ENCODE measurements at places on chromosomes 11 and 22.

DNA sequence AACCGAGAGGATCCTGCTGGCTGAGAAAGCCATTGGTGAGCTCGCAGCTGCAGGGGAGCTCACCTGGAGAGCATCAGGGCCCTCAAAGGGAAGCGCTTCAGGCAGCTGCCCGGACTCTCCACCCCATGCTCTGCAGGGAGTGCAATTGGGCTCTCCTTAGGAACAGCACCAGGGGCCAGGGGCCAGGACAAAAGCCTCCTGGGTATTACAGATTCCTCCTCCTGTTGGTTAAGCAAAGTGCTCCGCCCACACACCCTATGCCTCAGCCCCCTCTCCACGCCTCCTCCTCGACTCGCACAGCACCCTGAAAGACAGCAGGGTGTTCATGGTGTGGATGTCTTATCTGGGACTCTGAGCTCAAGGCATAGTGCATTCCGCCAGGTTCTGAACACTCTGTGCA is 139.9 kb downstream of the SHANK2 start:
- no peak for DNase-seq

DNA sequence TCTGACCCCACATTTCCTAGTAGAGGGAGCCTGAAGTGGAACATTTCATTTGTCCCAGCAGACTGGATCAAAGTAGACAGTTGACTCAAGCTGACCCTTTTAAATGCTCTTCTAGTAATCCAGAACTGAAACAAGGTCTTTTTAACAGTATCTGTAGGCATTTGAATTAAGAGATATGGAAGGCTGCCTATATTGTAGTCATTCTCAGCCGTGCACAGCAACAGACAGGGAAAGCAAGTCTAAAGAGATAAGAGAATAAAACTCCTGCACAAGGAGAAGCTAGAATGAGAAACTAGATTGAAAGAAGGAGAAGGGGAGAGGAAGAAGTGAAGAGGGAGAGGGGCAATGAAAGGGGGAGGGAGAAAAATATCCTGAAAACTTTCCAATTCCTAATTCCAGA is 180.6 kb upstream of the MTMR2 start:
- DNase-seq: no peak

DNA sequence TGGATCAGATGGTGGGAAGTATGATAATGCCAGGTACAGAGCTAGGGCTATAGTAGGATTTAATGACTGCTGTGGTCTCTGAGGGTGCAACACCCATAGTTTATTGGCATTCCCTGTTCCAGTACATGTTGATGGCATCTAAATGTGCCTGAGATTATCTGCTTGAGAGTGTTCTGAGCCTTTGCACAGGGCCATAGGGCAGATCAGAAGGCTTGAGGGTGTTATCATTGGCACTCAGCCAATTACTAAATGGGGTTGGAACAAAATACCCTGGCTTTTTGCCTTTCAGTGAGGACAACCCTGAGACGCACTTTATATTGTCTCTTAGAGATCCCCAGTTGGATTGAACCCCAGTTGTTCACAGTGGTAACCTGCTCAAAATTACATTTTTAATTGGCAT is 6.7 kb downstream of the SLC5A12 start:
- no peak for DNase-seq

- DNase-seq: no peak
These were observed 7.0 kb downstream of the FADD start for GRCh38 chr11:70210051-70210501.

GRCh38 chr22:49028111-49028510 is 799.6 kb downstream of the BRD1 start:
- DNase-seq: no peak

DNA sequence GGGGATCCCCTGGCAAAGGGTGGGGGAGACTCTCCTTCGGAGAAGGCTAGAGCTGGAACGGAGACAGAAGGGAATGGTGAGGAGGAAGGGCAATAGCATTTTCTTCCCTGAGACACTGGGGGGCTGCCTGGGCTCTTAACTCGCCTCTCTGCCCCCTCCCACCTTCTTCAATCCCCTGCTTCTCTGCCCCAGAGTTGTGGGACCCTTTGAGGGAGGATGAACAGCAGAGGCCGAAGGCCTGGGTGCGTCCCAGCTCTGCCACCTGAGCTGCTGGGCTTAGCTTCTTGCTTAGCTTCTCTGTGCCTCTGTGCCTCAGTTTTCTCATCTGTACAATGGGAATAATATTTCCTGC is 72.4 kb downstream of the RTL6 start:
- DNase-seq: no peak

GRCh38 chr22:19844377-19845053 is 10.2 kb downstream of the GNB1L start:
- DNase-seq: peak; percentile 31

DNA sequence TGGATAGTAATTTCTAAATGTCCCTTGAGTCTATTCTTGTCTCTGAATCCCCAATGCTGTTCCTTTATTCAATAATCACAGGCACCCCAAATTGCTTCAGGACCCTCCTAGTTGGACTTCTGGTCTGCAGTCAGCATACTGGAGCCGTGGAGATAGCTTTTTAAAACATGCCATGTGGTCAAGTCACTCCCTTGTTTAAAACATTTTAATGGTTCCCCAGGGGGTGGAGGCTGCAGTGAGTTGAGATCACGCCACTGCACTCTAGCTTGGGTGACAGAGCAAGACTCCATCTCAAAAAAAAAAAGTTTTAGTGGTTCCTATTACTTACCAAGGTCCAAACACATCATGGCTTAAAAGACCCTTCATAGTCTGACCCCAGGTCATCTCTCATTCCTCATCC is 220.3 kb downstream of the ADAMTS15 start:
- DNase-seq: no peak

GRCh38 chr11:30006876-30007275 is 10.0 kb downstream of the KCNA4 start:
- DNase-seq: no peak

GRCh38 chr11:73199446-73199845 is 18.6 kb upstream of the P2RY2 start:
- no peak for DNase-seq

GRCh38 chr11:129989149-129989813 is 13.4 kb downstream of the PRDM10 start:
- DNase-seq: no peak

DNA sequence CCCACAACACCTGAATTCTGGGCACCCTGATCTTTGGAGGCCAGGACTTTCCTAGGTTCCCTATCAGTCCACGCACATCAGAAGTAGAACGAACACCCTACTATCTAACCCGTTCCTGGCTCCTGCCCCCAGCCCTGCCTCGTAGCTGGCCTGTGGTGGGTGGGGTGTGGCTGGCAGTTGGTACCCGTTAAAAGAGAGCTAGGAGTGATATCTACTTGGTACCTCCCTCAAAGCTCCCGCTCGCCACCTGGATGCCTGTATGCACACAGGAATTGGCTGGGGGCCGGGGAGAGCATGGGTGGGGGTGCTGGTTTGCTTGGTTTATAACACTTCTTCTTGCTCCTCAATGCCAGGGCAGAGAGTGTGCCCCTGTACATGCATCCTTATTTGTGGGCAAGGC is 14.0 kb upstream of the NECTIN1 start:
- no peak for DNase-seq

DNA sequence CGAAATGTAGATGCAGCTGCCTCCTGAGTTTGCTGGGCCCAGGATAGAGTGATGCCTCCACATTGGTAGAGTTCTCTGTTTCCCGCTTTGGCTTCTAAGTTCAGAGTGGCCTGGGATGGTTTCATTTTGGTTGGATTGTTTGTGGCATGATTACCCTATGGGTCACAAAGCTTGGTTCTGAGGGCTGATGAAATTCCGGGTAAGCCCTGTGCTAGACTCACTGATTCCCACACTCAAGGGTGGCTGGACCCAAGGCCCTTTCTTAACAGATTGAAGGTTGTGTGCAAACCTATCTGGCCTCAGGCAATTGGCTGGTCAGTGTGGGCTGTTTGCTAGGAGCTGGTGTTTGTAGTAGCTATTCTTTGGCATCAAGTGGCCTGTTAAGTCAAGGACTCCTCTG is 158.4 kb downstream of the MYO18B start:
- no peak for DNase-seq

GRCh38 chr11:119918347-119918746 is 189.3 kb upstream of the NECTIN1 start:
- DNase-seq: no peak

DNA sequence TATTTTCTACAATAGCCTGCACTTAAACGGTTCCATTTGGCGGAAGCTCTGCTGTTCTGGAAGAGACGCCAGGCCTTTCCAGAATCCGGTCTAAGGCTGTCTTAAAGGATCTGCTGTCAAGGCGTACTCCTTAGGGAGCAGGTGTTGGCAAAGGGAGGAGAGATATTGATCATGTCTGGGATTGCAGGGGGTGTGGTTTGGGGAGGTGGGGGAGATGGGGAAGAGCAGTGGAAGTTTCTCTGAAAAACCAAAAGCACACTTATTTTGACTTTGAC is 22.5 kb upstream of the WNT11 start:
- DNase-seq: no peak

- DNase-seq: no peak
These were observed 37.2 kb downstream of the SPON1 start for GRCh38 chr11:13999704-14000103.

DNA sequence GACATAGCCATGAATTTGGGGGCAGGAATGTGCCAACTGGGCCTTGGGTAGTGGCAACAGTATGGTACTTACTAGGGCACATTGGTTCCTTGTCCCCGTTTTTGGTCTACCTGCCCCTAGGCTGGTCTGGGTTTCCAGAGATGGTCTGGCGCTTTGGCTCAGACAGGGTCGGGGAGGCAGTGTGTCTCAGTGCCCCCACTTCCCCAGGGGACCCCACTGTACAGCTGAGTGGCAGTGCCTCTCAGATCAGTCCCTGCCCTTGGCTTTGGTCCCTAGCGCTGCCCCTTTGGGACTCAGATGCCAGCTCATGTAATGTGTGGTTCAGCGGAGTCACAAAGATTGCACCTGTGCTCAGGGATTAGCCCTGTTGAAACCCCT is 3.3 kb downstream of the RIC8A start:
- no peak for DNase-seq

DNA sequence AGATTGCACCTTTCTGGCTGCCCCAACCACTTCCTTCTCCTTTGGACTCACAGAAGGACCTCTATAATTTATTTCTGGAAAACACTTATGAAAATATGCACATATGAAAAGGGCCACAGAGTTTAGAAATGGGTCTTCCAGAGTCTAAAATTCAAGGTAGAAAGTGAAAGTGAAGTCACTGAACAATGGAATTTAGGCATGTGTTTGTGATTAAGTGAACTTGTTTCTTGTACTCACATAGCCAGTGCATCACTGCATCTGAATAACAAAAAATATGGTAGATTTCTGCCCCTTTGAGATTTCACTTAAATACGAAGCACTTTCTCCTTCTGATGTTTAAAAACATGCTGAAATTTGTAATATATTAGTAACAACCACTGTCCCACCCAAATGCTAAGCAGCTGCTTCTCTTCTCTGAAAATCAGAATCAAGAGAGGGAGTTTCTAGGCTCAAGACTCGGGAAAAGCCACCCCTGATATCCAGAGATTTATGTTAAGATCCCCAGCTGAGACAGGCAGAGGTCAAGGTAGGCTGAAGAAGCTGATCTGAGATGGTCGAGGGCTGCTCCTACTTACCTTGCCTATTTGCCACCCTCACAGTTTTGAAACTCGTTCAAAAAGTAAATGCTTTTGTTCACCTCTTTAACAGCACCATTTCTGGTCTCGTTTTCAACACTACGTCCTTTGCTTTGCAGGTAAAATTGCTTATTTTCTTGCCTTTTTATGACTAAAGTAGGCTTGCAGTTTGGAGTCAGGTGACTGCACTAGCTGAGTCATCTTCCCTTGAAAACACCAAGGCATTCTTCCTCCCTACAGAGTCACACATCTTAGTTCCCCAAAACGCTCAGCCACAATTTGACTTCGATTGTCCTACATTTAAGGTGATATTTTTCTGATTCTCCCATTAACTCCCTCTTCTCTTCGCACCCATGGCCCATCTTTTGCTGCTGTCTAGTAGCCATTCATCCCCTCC is at the start of gene XKR3:
XKR3 (minus strand) TSS at position 696 of the 972 bp plus-strand sequence. CDS start 17,338 bp downstream, outside the sequence.
- no peak for DNase-seq

DNA sequence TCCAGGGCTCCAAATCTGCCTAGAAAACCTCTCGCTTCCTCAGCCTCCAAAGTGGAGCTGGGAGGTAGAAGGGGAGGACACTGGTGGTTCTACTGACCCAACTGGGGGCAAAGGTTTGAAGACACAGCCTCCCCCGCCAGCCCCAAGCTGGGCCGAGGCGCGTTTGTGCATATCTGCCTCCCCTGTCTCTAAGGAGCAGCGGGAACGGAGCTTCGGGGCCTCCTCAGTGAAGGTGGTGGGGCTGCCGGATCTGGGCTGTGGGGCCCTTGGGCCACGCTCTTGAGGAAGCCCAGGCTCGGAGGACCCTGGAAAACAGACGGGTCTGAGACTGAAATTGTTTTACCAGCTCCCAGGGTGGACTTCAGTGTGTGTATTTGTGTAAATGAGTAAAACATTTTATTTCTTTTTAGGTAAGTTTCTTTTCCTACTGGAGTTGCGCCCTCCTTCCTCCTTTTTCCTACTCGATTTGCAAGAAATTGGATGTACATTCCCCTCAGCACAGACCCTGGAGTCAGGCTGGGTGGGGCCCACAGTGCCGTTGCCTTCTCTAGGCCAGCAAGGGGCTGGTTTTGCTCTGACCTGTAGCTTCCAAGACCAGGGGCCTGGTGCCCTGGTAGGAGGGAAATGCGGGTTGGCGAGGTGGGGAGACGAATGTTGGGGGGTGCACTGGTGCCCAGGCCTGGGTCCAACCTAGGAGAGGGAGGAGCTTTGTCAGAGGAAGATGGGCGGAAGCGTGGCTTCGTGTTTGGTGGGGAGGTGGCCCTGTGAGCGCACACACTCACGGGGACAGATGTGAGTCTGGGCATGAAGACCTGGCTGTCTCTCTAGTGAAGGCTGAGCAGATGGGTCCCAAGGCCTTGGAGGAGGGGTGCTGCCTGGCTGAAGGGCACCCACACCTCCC is 50.6 kb downstream of the ST14 start:
- no peak for DNase-seq

GRCh38 chr11:12721816-12722604 is 47.8 kb downstream of the TEAD1 start:
- DNase-seq: no peak

GRCh38 chr11:134800826-134801225 is 388.8 kb upstream of the B3GAT1 start:
- no peak for DNase-seq

GRCh38 chr22:44719586-44720368 is 17.8 kb downstream of the PRR5 start:
- DNase-seq: no peak

GRCh38 chr11:86938900-86939880 is 16.0 kb downstream of the FZD4 start:
- peak; percentile 26 for DNase-seq

GRCh38 chr11:67435031-67435726 is 2.3 kb downstream of the PTPRCAP start:
- no peak for DNase-seq

DNA sequence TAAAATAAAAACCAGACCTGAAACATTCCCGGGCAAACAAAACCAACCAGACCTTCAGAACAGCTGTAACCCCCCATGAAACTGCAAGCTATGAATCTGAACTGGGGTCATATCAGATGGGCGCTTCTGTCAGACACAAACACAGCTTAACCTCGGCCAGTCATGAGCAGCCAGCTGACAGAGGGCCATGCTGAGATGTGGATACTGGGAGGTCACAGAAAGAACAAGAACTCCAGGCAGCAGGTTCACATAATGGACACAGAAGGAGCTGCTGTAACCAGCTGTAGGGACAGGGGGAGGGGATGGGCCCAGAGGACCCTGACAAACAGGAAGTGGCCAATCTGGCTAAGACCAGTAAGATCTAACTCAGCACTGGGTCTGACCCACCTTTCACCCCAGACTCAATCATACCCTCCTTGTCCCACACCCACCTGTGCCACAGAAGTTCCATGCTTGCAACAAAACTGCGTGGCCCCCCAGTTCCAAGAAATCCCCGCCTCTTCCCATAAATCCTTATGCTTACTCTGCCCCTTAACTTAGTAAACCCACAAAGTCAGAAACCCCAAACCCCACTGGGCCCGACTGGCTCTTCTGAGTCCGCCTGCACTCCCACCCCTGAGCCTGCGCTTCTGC is 4.0 kb downstream of the APOL4 start:
- no peak for DNase-seq
